ENCODE measurements at places on chromosomes 7 and 10. TPM values are rescaled to one million over a fixed set of nuclear protein-coding genes. Genes with fewer than 3 reads are reported as not detected.

Gene ARPC1B
- total RNA-seq, result 60.4 TPM

Gene GBX1
- total RNA-seq, result 1.0 TPM

Gene PALD1
- 5.6 TPM for total RNA-seq

Gene SPDYE2
- not detected for total RNA-seq

Gene FFAR4
- 0.15 TPM for total RNA-seq

Gene TYW1B
- total RNA-seq, result 1.7 TPM

Gene MGAM2
- 0.11 TPM for total RNA-seq
